ENCODE measurements at places on chromosomes 16 and 17.

GRCh38 chr17:17812211-17813054 lies 24.4 kb downstream of the SREBF1 start:
- peak; percentile 55 for DNase-seq

DNA sequence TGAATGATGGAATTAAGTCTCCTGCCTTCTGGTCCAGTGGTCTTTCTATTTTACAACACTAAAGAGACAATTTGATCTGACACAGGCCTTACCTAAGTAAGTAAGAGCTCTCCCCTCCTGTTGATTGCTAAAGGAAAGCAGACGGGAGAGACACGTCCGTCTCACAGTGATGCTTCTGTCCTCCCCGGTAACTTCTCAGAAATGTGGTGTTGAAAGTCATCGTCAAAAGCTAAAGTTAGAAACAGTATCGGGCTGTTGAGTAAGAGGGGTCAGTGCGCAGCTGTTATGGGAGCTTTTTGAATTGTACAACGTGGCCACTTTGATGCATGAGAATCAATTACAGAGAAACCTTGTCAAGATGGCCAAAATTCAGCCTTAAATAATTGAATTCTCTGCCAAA lies 1.9 kb upstream of the RBFOX1 start:
- DNase-seq, result no peak

GRCh38 chr16:23384878-23385277 lies 68.1 kb downstream of the COG7 start:
- no peak for DNase-seq

- DNase-seq, result no peak
These were observed 61.4 kb downstream of the ZDHHC7 start for GRCh38 chr16:84949772-84950436.

- no peak for DNase-seq
These were observed 36.0 kb downstream of the RTN4RL1 start for GRCh38 chr17:1989135-1989534.

Measured in CD4-positive, alpha-beta T cell treated with Interleukin-6 at 100 ng/mL for 8 hours (primary cell).